ENCODE measurements at places on chromosomes 7 and 10.
A peak's percentile ranks its signal among the peaks of the same experiment; 100 is the strongest.

DNA sequence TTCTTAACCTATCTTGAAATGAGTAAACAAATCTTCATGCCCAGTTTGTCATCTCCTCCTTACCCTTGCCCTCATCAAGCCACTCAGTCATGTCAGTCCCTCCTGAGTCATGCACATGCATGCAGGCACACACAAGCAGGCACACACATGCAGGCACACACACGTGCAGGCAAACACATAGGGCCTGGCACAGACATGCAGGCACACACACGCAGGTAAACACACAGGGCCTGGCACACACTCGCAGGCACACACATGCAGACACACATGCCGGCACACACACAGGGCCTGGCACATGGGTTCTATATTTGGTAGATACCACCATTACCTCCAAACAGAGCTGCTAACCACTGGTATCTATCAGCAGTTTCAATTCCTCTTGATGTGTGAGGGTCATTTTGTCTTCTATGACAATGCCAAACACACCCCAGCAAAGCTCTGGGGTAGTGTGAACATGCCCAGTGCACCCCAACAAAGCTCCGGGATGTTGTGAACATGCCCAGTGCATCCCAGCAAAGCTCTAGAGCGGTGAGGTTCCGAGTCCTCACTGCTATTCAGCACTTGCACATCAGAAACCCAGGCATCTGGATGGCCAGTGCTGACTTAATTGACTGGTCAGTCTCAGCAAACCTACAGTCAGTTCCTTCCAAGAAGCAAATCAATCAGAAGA, 563.8 kb downstream of the PTPRN2 start:
- DNase-seq, result no peak

- DNase-seq, result no peak
Observed at GRCh38 chr10:33082373-33082895, 124.4 kb upstream of the ITGB1 start.

GRCh38 chr10:123087786-123088185, 48.0 kb upstream of the HMX3 start:
- DNase-seq, result no peak

DNA sequence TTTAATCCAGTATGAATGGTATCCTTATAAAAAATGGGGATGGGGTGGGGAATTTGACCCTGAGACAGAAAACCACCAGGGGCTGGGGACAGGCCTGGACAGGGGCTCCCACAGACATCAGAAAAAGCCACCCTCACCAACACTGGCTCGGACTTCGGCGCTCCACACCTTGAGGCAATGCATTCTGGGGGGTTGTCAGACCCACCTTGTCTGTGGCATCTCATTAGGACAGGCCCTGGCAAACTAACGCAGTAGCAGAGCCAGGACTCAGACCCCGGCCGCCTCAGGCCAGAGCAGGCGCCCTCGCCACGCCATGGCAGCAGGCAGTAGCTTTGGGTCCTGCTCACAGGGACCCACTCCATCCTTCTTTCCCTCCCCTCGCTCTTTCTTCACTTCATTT, 160.1 kb downstream of the CCDC3 start:
- DNase-seq, result no peak

GRCh38 chr10:112148331-112148730, 35.2 kb downstream of the GPAM start:
- no peak for DNase-seq

GRCh38 chr10:22618078-22618785, 96.1 kb downstream of the PIP4K2A start:
- DNase-seq, result no peak

GRCh38 chr10:91289305-91289704, 68.8 kb downstream of the PCGF5 start:
- DNase-seq, result no peak

GRCh38 chr7:157830331-157830730, 493.5 kb downstream of the DNAJB6 start:
- no peak for DNase-seq

DNA sequence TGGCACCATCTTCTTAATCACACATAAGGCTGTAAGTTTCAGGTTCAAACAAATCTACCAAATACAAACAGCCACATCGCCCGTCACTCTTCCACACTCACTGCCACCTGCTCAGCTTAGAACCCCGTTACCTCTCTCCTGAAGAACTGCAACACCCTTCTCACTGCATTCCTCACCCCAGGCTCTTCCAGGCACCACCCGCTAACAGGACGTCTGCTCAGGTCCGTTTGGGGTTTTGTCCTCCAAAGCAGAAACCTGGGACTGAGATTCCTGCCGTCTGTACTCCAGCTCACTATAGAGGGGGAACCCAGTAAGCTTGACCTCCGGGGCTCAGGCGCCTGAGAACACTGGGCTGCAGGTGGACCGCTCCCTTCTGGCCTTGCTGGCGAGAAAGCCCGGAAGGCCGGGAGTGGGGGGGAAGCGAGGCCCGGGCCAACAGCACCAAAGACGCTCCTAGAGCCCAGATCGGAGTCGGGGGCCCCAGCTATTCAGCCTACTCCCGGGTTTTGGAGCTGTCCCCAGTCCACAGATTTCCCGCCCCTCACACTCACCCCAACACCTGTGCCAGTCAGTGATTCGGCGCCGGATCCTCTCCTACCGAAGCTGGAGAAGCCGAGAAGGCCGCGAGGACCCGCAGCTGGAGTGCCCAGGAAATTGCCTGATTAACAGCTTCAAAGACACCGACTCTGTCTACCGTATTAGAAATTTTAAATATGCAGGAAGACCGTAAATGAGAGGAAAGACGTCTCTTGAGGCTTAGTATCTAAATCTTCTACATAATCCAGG, at the start of gene AP3M1:
AP3M1 (minus strand) TSS at position 625 of the 786 bp plus-strand sequence. CDS start 12,449 bp downstream, outside the sequence.
- DNase-seq, result peak; percentile 73

DNA sequence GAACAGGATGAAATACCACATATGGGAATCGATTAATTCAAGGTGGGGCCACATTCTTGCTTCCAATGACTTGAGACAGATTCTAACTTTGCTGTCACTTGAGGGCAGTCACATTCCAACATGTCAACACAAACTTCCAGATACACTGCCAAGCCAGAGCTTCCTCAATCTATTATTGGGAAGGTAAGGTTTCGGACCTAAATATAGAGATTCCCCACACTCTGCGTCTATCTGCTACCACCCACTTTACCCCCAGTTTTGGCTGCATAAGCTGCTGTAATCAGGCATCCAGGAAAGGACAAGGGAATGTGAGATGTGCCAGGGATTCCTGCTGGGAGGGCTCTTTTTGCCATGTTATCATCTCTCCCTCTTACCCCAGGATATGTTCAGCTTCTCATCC, 20.5 kb upstream of the DGKI start:
- no peak for DNase-seq

DNA sequence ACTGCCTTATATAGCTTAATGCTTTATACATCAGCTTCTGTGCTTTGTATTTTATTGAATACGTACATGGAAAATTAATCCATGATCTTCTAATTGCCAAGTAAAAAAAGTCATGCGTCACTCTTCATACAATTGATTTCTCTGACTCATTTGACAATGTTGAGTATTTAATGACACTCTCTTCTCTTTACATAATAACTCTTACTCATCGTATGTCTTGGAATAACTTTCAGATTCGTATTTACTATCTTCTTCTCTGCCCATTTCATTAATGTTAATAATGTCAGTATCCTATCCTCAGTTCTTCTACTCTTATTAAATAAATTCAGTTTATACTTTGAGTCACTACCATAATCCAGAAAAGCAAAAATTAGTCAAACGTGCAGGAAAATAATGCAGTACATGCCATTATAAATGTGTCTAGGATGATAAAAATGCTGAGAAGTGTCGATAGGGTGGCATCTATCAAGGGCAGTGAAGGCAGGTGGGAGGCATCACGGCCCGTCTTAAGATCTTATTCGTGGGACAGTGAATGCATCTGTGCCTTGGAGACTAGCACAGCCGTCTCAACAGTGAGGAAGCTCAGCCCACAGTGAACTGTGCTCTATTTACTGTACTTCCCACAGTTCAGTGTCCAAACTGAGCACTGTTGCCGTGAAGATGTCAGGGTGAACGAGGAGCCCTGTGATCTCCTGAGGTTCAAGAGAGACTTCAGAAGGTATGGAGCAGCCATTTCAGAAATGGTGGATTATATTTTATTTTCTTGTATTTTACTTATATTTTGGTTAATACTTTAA, 39.8 kb upstream of the AKR1E2 start:
- DNase-seq, result no peak

DNA sequence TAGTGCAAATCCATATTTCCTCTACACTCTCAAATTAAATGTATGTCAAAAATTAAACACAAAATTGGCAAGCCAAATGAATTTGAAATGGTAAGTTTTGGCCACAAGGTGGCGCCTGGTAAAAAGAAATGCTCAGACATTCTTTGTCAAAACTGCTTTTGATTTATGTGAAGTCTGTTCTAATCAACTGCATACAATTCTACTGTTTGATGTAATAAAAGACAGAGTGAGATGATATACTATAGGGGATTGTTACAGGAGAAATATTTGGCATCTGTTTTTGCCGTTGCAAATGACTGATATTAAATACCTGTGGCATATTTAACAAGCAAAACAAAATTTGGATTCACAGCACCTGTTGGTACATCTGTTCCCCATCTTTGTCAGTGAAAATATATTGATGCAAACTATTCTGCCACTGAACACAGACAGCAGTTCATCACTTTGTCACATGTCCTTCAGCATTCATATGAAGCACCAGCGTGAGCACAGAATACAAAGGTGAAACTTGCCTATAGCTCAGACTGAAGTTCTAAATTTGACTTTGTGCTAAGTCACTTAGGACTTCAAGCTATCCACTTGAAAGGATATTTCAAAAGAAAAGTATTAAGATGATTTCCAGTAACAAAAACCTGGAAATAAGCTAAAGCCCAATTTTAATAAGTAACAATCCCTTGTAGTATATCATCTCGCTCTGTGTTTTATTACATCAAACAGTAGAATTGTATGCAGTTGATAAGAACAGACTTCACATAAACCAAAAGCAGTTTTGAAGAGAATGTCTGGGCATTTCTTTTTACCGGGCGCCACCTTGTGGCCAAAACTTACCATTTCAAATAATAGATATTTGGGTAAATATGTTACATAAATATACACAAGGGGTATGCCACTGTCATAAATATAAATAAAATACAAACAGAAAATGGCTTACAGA, 10.2 kb upstream of the CH25H start:
- peak; percentile 47 for DNase-seq

GRCh38 chr7:88922944-88923343, 127.4 kb upstream of the TEX47 start:
- no peak for DNase-seq

GRCh38 chr7:151796871-151797537, 79.9 kb downstream of the PRKAG2 start:
- no peak for DNase-seq

DNA sequence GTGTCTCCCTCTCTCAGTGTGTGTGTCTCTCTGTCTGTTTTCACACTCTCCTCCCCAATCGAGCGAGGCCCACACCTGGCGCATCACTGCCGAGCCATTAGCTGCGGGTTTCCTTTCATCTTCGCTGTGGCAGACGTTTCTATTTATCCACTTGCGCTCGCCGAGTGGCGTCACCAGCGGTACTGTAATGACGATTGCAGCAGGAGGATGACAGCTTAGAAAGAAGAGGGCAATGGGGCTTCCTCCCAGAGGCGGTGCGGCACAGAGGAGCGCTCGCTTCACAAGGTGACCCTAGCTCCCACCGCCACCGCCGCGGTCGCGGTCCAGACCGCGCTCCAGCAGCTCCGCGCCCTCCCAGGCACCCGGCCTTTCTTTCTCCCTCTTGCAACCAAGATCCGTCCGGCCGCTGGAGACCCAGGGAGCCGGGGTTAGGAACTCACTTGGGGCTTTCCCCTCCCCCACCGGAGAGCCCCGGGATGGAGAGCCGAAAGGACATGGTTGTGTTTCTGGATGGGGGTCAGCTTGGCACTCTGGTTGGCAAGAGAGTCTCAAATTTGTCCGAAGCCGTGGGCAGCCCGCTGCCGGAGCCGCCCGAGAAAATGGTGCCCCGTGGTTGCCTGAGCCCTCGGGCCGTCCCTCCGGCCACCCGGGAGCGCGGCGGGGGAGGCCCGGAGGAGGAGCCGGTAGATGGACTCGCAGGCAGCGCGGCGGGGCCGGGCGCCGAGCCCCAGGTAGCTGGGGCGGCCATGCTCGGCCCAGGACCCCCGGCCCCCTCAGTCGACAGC, at the start of gene EVX1:
EVX1 (plus strand) TSS at position 248 of the 785 bp plus-strand sequence; CDS start at position 477, 229 bp downstream.
- DNase-seq, result no peak

DNA sequence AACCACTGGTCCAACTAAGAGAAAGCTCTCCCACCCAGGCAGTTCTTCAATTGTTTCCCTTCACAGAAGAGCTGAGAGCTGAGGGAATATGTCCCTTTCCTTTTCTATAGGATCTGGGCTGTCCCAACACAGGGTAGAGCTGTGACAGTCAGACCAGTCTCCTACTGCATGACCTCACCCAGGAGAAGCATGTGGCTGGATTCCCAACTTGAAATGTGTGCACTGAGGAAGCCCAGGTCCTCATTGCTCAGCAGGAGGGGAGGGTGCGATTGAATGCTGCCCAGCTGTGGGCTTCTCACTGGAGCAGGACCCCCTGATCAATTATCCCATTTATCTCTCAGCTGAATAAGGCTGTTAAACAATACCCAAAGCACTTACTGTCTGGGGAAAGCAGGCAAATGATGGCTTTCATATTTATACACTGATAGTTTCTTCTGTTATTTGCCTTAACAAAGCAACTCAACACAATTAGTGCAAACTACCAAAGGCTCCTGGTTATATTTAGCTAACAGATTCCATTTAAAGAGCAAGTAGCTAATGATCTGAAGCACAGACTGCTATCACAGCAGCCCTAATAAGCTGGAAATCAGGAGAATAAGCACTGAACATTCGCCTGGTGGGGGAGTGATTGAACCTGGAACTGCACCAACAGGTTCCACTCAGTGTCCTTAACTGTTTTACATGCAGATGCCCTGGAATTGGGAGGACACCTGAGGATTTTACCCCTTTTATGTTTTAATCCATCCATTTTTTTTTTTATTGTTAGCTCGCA, 508.8 kb downstream of the CCSER2 start:
- no peak for DNase-seq

DNA sequence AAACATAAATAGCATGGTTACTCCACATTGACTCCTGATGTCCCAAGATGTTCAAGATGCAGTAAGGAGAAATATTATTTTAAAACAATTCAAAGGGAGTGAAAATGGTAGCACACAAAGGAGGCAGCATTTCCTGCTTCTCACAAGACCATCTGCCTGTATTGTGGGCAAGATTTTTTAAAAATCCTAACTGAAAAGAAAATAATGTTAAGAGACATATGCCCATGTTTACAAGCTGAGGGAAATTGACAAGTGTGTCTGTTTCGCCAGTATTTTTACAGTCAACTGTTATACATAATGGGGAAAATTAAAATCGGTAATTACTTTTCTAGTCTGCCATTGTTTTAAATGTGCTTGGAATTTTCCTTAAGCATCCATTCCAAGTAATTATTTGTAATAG, 646.2 kb upstream of the C7orf33 start:
- no peak for DNase-seq
